ENCODE measurements at places on chromosomes 12 and 14.

- DNase-seq, result no peak
These were observed 113.3 kb upstream of the AMIGO2 start for GRCh38 chr12:47193066-47193465.

DNA sequence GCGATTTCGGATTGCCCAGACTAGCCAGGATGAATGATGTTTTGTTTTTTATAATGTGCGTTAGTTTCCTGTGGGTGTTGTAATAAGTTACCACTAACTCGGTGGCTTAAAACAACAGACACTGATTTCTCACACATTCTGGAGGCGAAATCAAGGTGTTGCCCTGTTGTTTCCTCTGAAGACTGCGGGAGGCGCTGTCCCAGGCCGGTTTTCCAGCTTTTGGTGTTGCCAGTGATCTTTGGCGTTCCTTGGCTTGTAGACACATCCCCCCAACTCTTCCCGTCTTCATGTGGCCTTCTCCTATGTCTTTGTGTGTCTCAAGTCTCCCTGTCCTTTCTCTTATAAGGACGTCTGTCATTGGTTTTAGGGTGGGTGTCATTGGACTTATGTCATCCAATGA, 267.7 kb downstream of the AACS start:
- no peak for DNase-seq

- no peak for DNase-seq
These were observed 671 bp downstream of the ESYT1 start for GRCh38 chr12:56128670-56129205.

GRCh38 chr14:96363751-96364336, 518 bp downstream of the GSKIP start:
- DNase-seq, result no peak

DNA sequence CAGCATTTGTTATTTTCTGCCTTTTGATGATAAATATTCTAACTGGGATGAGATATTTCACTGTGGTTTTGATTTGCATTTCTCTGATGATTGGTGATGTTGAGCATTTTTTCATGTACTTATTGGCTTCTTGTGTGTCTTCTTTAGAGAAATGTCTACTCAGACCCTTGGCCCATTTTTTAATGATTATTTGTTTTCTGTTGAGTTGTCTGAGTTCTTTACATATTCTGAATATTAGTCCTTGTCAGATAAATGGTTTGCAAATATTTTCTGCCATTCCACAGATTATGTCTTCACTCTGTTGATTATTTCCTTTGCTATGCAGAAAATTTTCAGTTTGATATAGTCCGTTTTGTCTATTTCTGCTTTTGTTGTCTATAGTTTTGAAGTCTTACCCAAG, 317.0 kb downstream of the CEP128 start:
- no peak for DNase-seq

DNA sequence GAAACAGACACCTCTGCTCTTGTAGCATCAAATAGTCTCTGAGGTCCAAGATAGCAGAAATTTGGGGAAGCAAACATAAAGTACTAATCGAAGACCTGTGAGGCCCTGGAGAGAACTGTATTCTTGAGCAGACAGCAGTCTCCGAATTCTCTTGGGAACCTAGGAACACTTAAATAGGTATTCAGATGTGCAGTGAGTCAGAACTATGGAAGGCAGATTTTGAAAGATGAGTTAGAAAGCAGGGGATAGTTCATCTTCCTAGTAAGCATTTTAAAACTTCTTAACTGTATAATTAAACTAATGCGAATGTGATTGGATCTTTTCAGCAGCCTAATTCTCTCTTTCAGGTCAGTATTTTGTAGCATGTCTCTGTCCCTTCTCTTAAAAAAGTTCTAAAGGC, 30.6 kb downstream of the NAA30 start:
- no peak for DNase-seq

DNA sequence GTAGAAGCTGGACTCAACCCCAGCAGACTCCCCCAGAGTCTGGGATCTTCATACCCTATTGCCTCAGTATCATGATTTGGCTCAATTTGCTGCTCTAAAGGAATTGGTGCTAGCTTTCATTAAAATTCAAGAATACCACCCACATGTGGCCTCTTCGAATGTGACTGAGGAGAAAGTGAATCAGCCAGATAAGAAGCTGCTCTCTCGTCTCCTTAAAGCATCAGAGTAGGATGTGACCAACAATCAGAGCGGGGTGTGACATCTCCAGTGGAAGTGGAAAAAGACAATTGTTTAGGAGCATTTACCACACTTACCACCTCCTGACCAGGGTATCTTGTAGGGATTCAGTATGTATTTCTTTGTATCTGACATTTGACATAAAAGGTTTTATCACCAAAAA, 278.2 kb upstream of the DIO2 start:
- DNase-seq, result no peak

GRCh38 chr14:105094193-105094907, 29.1 kb upstream of the GPR132 start:
- DNase-seq, result no peak

- no peak for DNase-seq
These were observed 257.7 kb downstream of the ADGRD1 start for GRCh38 chr12:131211340-131211938.

Data from BJ (cell line).